ENCODE measurements at places on chromosomes 11 and 22.

DNA sequence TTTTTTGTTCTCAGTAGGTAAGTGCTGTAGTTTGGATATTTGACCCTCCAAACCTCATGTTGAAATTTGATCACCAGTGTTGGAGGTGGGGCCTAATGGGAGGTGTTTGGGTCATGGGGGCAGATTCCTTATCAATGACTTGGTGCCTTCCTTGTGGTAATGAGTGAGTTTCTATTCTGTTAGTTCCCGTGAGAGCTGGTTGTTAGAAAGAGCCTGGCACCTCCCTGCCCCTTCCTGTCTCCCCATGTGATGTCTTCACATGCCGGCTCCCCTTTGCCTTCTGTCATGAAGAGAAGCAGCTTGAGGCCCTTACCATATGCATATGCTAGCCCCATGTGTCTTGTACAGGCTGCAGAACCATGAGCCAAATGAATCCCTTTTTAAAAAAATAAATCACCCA lies 138.3 kb downstream of the TMEM135 start:
- no peak for DNase-seq

DNA sequence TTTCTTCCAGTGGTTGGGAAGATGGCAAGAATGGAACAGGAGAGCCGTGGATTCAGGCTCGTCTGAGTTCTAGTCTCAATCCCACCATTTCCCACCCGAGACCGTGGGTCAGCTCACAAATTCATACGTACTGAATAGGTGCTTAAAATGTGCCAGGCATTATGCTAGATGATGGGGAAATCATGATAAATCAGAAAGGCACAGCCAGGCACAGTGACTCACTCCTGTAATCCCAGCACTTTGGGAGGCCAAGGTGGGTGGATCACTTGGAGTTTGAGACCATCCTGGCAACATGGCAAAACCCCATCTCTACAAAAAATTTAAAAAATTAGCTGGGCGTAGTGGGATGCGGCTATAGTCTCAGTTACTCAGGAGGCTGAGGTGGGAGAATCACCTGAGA lies 7.1 kb downstream of the TRIOBP start:
- DNase-seq, result no peak

DNA sequence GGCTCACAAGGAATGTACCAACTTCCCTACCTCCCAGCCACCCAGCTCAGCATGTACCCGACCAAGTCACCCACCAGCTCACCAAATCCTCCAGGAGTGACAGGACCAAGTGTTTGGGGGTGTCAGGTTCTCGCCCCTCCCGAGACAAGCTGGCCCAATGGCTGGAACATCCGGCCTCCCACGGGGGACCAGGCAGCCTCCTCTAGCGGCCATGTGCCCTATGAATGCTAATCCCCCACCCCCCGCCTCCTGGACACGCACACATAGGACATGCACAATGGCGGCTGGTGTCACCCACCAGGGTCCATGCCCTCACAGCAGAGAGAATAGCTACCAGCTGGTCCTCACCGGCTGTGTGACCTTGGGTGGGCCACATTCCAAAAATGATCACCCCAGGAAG lies 151.0 kb downstream of the MN1 start:
- no peak for DNase-seq

- no peak for DNase-seq
Measured at GRCh38 chr11:5071799-5072198, 2.4 kb downstream of the OR52E1 start.

DNA sequence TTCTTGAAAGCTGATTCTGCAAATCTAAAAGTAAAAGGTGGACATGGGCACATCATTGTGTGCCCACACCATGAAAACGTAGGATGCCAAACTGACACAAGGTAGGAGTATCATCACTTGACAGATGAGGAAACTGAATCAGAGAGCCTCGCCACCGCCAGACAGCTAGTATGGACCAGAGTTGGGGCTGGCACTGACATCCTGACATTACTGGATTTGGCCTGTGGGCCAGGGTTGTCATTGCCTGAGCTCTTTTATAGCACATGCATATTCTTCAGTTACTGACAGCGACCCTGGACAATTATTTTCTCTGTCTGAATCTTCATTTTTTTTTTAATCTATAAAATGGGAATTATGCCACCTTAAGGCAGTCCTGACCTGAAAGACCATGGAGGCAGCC lies 16.5 kb downstream of the USP35 start:
- no peak for DNase-seq

- DNase-seq, result no peak
Measured at GRCh38 chr11:33040033-33040861, 875 bp downstream of the TCP11L1 start.

DNA sequence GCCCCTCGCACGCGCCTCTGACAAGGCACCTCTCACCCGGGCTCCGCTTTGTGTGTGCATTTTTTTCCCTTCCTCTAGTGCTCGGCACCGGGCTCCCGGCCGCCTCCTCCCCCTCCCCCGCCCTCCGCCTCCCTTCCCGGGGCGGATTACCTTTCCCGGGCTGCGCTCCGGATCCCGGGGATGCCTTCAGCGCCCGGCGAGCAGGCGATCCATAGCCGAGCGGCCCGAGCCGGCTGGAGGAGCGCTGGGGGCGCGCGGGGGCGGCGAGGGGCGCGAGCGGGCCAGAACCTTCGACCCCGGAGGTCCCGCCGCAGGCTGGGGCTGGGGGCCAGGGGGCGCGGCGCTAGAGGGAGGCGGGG lies 282 bp downstream of the MPPED2 start:
- DNase-seq, result no peak

- no peak for DNase-seq
Measured at GRCh38 chr22:45285263-45286058, 712 bp downstream of the UPK3A start.

DNA sequence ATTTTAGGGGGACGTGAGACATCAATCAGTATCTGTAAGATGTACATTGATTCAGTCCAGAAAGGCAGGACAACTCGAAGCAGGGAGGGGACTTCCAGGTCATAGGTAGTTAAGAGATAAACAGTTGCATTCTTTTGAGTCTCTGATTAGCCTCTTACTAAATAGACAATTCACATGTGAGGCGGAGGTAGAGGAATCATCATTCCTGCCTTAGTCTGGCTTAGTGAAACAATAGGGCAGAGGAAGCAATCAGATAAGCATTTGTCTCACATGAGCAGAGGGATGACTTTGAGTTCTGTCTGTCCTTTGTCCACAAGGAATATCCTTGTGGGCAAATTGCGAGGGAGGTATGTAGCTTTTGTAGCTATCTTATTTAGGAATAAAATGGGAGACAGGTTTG lies 248.3 kb downstream of the DDX10 start:
- DNase-seq, result no peak

- DNase-seq, result no peak
Measured at GRCh38 chr11:60830478-60831142, 11.3 kb upstream of the CCDC86 start.

DNA sequence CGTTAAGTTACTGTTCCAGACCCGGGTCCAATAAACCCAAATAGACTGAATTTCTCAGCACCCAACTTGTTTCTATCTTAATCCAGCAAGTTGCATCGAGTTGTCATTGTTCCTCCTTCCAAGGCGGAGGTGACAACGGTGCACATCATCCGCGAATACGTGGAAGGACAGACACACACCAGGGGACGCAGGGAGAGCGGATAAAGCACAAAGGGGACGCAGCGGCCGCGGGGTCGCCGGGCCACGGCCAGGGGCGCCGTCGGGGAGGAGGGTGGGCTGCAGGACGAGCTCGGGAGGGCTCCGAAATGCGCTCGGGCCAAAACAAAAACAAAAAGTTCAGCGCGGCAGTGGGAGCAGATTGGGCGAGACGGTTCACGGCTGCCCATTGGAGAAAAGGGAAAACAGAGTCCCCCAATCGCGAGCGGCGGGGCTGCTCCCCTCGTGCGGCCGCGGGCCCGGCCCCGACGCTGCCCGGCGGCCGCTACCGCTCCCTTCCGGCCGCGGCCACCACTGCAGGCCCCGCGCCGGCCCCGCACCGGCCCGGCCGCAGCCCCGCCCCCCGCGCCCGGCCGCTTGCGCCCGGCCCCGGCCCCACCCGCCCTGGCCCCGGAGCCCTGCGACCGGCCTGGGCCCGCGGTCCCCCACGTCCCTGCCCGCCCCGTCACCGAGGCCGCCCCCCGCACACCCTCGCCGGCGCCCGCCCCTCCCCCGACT lies 518 bp downstream of the KMT5B start:
- no peak for DNase-seq

DNA sequence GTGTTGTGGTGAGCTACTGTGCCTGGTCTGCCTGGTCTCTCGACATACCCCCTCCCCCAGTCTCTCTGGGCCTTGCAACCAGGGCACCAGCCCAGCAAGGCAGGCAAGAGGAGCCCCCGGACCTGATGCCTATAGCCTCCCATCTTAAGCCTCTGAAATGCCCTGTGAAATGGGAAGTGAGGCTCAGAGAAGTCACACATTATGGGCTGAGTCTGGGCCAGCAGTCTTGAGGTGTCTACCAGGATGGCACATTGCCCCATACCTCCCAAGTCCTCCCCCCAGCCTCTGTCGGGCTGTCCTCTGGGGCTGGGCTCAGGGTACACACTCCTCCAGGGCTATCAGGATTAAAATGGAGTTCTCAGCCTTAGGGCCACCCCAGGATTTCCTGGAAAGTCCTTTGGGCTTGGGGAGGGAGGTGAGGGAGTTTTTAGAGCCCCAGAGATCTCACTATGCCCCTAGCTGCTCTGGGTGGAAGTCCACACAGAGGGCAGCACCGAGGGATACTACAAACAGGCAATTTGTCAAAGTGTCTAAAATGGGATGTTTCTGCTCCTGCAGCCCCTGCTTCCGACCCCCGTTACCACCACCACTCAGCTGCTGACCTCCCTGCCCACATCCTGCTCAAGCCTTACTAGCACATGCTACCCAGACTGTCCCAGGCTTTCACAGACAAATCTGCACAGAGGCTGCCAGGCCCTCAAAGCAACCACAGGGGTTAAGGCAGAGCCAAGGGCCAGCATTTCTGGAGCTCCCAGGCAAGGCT lies 3.1 kb upstream of the SH3BP1 start:
- DNase-seq, result no peak

GRCh38 chr11:80632156-80632555 lies 1191.3 kb upstream of the TENM4 start:
- no peak for DNase-seq

GRCh38 chr11:132782102-132782501 lies 750.2 kb downstream of the OPCML start:
- DNase-seq, result no peak

DNA sequence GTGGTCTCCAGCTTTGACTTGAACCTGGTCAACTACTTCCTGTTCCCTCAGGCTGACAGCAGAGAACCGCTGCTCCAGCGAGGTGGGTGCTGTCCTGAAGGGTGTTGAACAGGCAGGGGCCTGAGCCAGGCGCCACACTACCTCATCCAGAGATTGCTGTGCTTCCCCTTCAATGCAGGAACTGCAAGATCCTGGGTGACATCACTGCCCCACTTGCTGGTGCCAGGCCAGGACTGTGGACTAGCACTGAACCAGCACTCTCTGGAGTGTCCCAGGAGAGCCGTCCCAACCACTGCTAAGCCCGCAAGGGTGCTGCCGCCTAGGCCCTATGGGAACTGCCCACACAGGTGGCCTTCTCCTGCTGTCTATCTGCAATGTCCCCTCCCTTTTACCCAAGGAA lies 51.7 kb downstream of the GAB4 start:
- no peak for DNase-seq

DNA sequence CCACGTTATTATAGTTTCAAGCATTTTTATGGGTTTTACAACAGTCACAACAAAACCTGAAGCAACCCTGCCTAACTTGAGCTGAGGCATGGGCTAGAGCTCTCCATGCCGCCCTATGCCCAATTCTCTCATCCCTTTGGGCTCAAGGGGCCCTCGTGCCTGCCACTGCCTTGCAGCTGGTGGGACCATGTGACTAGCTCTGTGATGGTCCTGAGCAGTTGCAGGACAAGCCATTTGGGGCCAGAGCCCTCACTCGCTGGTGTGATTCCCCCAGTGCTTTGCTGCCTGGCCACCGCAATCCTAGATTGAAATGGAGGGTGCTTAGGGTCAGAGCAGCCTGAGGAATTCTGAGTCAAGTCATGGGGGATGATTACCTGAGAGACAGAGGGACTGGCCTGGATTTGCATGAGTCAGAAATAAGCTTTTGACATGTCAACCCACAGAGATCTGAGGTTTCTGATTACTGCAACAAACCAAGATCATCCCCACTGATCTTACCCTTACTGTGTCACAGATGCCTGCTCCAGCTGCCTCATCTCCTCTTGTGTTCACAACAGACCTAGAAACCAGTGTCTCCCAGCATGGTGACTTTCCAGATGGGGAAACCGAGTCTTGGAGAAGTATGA lies 323.7 kb downstream of the BRD1 start:
- no peak for DNase-seq

DNA sequence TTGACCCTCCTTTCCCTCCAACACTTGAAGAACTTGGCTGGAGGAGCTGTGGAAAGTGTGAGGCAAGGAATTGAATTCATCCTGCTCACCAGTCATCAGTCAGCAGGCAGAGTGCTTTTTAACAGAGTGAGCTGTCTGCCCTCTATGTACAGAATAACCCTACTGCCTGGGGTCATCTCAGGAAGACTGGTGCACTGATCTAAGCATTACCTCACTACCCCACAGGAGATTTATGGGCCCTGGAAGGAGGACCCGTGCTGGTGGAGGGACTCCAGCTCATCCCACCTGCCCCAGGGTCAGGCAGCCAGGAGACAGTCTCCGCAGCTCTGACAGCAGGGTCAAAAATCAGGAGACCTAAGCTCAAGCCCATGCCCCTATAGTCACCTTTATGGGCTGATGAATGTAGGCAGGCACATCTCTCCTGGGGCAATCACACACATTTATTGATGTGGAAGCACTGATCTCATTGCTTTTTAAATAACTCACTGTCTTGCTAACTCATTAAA lies 270.8 kb upstream of the SESN3 start:
- DNase-seq, result no peak

- DNase-seq, result no peak
Measured at GRCh38 chr11:103619938-103620337, 416.5 kb upstream of the DDI1 start.

- DNase-seq, result no peak
Measured at GRCh38 chr11:132211479-132211878, 841.1 kb downstream of the NTM start.
